NCI-H524 (cell line): ENCODE measurements at places on chromosomes 1 and 21.
A peak's percentile ranks its signal among the peaks of the same experiment; 100 is the strongest.

DNA sequence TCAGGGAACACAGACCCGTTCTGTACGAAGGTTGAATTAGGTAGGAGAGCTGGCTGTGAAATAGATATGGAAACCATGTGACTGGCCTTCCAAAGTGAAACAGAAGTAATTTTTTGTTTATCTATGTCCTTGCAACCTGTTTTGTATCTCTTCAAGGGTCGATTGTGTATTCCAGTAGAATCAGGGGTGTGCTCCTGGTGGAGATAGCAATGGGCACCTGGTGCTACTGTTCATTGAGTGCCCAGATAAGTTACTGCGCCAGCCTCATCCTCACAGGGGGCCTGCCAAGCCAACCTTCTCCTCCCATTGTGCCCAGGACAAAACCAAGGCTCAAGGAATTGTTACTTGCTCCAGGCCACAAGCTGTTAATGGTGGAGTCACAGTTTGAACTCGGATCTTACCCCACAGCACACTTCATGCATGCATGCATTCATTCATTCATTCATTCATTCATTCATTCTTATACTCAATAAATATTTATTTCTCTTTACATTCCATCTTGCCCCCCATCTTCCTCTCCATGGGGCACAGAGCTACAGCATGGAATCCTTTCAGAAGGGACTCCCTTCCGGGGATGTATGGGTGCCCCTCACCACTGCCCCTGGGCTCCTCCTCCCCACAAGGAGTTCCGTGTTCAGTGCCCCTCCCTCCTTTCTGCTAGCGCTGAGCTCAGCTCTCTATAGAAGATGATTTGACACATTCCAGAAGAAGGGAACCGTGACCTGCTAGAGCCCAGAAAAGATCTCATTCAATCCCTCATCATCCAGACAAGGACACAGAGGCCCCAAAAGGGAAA lies 24.0 kb downstream of the ADORA1 start:
- no peak for DNase-seq

DNA sequence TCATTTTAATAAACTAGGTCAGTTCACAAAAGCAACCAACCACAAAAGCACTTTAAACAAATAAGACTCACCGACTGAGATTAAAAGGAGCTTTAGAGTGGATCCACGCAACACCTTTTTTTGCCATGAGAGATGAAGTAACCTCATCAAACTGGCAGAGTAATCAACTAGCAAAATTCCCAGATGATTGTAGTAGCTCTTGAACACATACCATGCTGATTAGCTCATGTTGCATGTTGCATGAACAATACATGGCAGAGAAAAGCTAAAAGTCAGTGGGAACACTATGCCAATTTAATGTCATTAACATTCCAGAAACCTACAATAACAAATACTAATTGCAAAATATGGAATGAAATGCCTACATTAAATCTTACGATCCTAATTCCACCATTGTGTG lies 4.1 kb downstream of the WARS2 start:
- no peak for DNase-seq

DNA sequence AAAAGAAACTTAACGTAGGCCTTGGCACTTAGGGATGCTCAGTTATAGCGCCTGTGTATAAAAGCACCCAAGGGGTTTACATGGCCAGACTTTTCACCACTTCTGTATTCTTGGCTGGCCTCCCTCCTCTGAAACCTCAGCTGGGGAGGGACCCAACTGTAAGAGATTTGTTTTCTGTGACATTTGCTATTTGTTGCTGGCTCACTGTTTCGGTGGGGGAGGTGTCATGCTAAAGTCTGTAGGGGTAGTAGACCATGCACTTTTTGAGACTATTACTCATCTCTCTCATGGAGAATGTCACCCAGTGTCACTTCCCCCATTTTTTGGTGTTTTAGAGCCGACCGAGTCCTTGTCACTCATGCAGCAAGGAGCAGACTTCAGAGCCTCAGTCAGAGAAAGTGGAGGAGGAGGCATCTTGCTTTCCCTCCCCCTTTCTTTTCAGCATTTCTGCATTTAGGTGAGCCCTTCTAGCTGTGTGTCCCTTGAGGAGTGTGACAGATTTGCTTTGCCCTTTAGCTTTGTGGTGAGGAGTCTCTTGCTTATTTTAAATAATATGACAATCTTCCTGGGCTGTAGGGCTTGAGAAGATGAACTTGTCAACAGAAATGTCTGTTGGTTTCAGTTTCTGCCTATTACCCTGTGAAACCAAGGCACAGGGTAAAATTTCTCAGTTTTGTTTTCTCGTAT lies 160.1 kb downstream of the FASLG start:
- no peak for DNase-seq

DNA sequence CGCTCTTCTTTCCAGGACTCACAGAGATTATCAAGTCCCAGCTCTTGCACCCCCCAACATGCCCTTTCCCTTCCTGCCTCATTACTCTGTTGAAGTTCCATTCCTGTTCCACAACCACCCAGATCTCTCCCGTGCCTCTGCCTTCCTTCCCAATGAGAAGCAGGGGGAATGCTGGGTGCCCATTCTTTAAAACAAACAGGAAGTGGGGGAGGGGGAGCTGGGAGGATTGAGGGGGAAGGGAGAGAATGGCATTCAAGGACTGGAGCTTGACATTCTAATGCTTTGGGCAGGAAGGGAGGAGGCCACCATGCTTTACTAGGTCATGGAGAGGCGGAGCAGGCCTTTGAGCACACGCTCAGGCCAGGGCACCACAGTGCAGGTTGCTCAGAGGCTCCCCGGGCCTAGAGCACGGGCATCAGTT lies 150.3 kb upstream of the IRF2BP2 start:
- no peak for DNase-seq

GRCh38 chr1:116879478-116880133 lies 30.1 kb upstream of the PTGFRN start:
- peak; percentile 56 for DNase-seq

DNA sequence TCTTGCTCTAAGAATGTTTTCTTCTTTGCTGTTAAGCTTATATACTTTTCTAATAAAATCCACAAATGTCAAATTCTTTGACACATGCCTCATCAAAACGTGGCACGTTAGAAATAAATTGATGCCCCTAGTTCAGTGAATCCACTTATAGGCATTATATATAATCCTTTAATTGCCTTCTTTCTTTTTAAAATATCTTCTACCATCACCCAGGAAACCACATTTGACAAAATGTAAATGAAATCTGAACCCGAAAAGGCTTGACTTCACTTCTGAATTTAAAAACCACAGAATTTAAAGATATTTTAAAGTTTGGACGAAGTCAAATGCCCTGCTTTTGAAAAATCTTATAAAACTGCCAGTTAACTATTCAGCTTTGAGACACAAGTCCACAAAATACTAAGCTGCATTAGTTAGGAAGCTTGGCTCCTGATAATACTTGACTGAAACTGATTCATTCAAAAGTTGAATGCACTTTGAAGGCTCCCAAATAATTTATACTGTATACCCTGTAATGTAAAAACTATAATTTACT lies 22.4 kb upstream of the KIFAP3 start:
- no peak for DNase-seq

DNA sequence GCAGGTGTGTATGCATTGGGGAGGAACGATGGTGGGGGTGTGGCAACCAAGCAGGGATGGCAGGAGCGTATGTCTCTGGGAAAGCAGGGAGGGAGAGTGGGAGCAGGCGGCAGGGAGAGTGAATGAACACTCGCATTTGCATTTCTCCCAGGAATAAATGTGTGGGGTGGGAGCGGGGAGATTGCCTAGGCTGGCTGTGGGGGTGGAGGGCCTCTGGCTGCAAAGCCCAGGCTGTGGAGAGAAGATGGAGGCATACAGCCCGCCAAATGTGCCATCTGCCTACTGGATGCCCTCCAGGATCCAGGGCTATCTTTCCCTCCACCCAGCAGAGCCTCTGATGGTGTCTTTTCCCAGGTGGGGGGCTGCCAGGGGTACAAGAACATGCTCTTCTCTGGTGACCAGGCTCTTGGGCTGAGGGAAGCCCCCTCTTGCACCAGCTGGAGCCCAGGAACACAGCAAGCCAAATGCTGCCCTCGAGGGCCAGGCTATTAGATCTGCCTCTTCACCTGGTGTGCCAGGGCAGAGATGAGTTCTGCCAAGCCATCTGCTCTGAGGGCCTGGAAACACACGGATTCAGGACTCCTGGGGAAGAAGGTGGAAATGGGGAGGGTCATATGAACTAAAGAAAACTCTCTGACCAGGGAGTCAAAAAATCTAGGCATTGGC lies 1.7 kb upstream of the OPTC start:
- peak; percentile 91 for DNase-seq

- peak; percentile 65 for DNase-seq
Measured at GRCh38 chr1:38207275-38207674, 160.7 kb upstream of the POU3F1 start.

- peak; percentile 92 for DNase-seq
Measured at GRCh38 chr21:33196941-33197374, 32.8 kb upstream of the IFNAR2 start.

DNA sequence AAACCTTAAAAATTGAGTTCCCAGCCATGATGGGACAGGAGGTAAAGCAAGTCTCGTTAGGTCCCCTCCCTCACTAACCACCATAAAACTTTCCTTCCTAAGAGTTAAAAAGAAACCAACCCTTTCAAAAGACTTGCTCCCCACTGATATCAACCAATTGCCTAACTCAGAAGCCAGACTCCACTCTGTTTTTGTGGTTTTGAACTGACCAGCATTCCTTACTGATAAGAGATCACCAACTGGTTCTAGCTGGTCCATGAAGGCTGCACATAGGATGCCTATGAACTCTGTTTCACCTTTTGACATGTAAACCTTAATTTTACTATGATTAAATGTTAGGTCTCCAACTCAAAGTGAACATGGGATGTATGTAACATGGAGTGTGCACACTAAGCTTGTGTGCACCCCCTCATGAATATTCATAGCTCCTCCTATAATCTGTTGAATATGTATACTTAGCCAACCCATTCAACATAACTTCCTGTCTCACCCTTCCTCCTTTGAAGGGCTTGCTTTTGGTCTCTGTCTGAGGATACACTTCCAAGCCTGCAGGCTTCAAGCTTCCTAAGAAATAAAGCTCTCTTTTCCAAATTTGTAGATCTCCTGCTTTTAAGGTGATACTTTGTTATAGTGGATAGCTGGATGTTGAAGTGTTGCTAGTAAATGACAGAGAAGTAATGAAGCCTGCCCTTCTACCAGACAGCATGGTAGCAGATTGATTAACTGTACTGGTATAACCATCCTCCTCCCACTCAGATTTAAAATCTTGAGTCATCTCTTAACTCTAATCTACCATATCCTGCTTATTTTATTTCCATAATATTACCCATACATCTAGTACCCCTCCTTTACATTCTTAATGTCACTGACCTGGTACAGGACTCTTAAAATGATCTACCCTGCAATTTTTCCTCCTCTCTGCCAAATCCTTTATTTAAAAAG lies 95.6 kb downstream of the ZNF644 start:
- DNase-seq = no peak

DNA sequence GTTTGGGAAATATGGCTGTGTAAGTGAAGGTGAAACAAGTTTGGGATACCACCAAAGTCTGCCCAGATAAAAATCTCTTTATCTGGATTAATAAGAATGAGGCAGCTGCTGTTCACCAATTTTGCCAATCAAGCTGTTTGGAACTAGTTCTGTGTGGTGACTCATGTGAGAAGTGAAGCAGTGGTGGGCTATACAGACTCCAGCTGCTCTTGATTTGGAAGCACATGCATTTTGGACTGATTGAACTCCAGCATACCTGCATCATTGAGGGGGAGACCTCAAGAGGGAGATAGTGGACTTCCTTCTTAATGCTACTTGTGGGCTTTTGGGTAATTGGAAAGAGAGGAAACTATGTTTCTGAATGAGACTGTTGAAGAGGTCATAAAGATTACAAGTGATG lies 99.2 kb upstream of the B3GALT2 start:
- no peak for DNase-seq

- DNase-seq = no peak
Measured at GRCh38 chr1:162670928-162671663, 38.8 kb downstream of the DDR2 start.

DNA sequence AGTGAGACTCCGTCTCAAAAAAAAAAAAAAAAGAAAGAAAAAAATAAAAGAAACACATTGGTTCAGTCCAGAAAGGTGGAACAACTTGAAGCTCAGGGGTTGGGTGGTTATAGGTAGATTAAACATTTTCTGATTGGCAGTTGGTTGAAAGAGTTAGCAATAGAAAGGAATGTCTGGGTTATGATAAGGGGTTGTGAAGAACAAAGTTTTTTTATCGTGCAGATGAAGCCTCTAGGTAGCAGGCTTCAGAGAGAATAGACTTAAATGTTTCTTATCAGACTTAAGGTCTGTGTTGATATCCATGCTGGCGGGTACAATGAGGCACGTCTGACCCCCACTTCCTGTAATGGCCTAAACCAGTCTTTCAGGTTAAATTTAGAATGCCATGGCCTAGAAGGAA lies 45.0 kb upstream of the PDE9A start:
- DNase-seq = no peak

GRCh38 chr1:26598890-26599289 lies 69.3 kb downstream of the RPS6KA1 start:
- DNase-seq = peak; percentile 77

- DNase-seq = no peak
Measured at GRCh38 chr1:185207170-185207569, 50.2 kb downstream of the SWT1 start.

DNA sequence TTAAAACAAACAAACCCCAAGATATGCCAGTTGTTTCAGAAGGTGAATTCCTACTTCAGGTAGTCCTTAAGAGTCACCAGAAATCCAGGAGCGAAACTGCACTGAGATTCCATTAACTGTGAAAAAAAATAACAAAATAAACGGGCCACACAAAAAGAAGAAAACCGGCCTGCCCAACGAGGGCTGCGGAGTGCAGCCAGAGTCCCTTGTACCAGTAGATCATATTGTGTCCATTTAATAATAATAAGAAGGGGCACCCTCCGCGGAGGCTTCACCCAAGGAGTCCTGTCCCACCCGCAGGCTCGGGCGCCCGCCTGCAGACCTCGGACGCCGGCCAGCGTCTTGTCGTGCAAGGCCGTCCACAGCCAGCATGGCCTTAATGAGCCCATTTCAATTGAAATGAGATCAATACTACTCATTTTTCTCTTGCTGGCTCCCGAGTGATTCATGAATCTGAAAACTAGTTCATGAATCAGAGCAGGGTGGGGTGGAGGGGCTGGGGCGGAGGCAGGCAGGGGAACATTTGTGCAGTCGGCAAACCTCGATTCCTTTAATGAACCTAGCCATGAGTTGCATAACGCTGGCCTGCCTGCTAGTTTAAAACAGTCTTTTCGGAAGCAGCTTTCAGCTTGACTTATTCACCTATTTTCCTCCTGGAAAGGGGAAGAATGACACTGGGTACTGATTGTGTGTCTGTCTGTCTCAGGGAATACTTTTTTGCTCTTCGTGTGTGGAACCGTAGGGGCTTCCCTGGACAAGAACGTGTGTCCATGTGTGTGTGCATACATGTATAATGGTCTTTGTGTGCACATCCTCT lies 113.1 kb upstream of the IRF2BP2 start:
- DNase-seq = no peak

DNA sequence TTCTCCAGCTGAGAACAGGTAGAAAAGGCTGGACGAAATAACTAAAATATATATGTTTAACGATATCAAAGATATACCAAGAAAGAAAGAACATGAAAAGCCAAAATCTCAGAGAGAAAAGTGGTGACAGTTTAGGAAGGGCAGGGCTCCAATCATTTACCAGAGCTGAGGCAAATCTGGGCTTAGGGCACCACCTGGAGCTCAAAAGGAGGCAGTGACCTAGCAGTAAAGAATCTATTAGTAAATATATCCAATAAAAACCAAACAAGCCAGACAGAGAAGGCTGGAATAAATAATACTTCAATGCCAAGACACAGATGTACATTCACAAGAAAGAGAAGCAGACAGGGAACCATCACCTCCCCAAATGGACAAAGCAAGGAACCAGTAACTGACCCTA lies 43.5 kb downstream of the CHIA start:
- DNase-seq = no peak

GRCh38 chr1:206682111-206682510 lies 2.6 kb upstream of the MAPKAPK2 start:
- DNase-seq = no peak
